Bone marrow (tissue), 2 donors: ENCODE measurements at places on chromosomes 11 and 22.

GRCh38 chr11:119172513-119172912 is 4.0 kb downstream of the NLRX1 start:
- DNase-seq, result peak; percentile 20

GRCh38 chr11:33919645-33920044 is 27.8 kb upstream of the LMO2 start:
- DNase-seq, result no peak

DNA sequence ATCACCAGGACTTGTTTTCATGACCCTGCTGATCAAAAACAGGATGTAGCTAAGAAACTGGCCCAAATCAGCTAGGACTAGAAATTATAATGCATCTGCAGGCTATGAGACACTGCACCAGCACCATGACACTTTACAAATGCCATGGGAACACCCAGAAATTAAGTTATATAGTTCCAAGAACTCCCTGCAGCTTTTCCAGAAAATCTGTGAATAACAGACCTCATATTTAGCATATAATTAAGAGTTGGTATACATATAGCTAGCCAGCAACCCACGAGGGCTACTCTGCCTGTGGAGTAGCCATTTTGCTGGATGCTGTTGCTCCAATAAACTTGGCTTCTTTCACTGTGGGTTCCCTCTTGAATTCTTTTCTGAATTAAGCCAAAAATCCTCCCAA is 101.0 kb downstream of the PGR start:
- no peak for DNase-seq

DNA sequence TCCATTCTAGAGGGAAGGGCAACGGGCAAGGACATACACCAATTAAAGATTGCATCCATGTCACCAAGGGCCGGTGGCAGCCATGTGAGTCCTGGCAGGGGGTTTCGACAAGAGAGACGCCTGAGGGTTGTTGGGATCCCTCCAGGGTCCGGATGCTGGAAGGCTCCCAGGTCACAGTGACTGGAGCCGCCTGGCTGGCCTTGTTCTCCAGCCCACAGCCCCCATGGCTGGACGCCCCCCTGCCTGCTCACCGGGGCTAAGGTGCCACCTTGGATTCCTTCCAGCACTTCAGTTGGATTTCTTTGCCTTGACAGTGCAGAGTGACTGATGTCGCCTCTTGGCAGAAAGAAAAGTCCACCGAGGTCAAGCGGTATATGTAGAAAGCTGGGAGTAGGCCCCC is 42.6 kb downstream of the ANO1 start:
- DNase-seq, result no peak

DNA sequence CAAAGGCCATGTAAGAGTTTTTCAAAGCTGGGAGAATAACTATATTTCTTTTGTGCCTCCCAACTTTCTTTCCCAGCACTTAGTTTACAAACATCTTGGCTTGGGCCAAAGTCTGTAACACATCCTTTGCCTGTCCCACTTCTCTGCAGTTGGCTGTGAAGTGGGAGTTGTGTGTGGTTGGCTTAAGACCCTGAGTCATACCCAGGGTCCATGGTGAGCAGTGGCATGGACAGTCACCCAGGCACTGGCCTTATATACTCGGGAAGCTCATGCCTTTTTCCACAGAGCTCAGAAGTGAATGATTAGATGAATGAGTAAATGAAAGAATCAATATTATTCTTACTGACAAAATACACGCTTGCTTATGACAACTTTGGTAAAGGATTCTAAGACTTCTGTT is 231.4 kb downstream of the BLID start:
- no peak for DNase-seq

DNA sequence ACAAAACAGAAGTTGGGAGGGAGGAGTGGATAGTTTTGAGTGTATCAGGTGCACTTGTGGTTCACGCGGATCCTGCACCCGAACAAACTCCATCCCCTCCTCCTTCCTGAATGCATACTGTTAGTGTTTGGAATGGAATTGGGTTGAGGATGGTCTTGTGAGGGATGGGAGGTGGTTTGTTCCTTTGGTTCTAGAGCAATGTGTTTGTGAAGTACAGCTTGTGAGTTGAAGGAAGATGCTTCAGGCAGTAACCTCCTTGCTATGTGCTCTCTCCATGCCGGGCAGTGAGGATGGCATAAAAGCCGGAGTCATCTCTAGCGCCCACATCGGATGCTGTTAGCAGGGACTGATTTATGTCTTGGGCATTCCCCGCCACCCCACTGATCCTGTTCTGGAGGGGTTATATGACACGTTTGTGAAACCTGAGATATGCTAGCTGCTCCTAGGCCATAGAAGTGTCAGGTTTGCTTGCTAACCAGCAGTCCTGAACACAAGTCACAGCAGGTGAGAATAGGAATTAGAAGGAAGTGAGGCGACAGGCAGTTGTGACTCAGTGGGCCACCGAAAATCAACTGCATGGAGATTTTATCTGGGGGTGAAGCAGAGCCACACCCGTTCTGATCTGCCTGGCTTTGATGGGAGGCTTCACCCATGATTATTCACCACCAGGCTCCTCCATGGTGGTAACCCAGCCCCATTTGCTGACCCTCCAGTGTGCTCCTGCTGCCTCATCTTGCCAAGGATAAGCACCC is 2.2 kb downstream of the BCR start:
- peak; percentile 62 for DNase-seq

DNA sequence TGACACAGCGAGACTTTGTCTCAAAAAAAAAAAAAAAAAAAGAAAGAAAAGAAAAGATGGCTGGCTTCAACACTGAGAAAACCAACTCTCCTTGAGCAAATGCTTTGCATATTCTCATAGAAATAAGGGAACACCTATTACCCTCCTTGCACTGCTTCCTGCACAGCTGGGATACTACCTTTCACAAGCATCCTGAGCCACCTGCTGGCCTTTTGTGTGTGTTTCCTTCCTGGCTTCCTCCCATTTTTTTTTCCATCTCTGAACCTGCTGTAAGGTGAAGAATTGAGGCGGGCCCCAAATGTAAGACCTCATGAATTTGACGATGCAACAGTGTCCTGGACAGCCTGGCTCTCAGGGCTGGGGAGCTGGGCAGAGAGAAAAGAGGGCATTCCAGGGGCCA is 1.9 kb upstream of the RFPL3 start:
- DNase-seq, result no peak

DNA sequence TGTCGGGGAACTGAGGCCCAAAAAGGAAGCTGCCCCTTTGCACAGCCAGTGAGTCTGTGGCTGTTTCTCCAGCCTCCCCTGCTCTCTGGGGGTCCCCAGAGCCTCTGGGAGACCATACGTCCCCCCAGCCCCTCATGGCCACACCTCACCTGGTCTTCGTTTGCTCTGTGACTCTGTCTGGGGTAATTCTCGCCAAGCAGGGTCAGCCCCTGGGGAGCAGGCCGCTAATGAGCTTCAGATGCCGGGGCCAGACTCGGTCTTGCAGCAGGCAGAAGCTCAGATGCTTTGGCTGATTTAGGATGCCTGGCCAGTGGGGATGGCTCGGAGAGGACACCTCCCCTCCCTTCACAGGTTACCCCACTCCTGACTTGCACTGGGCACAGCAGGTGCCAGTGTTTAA is 24.1 kb upstream of the WNT11 start:
- no peak for DNase-seq

DNA sequence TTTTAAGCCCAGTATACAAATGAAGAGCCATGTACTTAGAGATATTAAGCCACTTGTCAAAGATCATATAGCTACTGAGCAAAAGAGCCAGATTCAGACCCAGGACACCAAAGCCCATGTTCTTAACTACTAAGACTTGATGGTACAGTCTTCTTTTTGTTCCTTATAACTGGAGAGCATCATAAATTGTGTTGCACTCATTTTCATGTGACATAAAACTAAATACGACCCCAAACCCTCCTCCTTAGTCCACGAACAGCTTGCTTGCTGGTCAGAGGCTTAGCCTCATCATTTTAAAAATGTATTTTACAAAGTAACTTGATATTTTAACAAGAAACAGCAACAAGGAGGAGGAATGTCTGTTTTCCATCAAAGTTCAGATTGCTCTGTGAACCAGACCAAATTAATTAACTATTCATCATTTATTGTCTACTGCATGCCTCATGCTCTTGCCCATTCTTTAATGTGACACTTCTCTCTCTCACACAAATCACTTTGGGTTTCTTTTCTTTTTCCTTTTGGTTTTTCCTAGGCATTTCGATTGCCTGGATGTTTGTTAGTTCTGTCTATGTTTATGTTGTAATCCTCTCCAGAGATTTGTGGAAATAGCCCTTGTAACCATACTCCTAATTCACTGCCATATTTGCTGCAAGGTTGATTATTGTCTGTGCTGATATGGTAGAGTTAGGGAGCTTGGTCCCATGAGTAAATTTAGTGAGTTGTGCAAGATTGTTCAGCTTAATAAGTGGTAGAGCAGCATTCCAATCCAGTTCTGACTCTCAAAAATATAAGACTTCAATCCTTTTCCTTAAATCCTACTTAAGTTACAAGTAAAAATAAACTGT is 8.4 kb upstream of the ARHGAP20 start:
- DNase-seq, result no peak

DNA sequence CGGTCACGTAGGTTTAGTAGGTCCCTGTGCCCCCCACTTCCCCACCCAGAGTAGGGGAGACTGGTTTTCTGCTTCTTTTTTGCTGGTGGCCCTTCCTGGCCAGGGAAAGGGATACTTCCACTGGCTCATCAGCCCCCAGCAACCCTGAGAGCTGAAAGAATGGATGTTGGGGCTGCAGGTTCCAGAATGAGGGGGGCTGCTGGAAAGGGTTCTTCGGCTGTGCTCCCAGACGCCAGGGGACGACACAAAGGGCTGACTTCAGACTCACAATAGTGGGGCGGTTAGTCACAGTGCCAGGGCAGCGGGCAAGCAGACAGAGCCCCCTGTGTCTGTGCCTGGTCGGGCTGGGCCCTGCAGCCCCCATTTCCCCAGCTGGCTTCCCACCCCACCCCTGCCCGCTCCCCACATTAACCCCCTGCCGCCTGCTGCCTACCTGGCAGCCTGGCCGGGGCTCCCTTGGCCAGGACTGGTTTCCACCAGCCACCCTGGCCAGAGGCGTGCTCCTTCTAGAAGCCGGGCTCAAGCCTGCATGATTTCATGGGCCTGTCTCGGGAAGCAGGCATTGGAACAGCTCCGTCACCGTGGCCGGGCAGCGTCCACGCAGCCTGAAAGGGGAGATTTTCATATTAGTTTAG is 79.1 kb upstream of the WNT7B start:
- DNase-seq, result no peak

DNA sequence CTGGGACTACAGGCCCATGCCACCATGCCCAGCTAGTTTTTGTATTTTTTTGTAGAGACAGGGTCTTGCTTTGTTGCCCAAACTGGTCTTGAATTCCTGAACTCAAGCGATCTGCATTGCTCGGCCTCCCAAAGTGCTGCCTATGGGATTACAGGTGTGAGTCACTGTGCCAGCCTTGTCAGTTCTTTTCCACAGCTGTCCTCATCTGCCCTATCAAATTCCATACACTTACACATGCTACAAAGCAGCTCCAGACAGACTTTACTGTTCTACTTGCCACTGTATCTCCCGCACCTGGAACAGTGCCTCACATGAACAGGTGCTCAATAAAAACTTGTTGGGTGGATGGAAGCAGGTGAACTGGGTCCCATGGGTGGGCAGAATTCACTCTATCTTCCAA is 8.2 kb downstream of the STX5 start:
- DNase-seq, result no peak

GRCh38 chr11:3816673-3817072 is 8.3 kb downstream of the PGAP2 start:
- DNase-seq, result no peak

DNA sequence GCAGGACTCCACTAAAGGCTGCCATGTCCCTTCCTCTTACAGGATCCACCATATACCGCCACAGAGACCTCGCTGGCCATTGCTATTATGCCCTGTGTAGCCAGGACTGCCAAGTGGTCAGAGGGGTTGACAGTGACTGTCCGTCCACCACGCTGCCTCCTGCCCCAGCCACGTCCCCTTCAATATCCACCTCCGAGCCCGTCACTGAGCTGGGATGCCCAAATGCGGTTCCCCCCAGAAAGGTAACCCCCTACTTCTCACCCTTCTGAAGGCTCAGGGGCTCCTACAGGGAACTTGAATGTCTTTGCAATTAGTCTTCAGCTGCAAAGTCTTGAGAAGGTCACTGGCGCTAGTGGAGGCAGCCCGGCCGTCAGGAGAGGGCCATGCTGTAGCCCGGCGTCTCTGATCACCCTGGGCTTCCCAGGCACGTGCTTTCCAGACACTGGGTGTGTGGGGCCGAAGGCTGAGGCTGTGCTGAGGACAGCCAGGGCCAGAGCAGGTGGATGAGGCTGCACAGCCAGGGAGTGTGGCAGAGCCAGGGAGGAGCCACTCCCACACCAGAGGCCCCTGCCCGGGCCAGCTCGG is 30.0 kb upstream of the MUC5B start:
- no peak for DNase-seq

DNA sequence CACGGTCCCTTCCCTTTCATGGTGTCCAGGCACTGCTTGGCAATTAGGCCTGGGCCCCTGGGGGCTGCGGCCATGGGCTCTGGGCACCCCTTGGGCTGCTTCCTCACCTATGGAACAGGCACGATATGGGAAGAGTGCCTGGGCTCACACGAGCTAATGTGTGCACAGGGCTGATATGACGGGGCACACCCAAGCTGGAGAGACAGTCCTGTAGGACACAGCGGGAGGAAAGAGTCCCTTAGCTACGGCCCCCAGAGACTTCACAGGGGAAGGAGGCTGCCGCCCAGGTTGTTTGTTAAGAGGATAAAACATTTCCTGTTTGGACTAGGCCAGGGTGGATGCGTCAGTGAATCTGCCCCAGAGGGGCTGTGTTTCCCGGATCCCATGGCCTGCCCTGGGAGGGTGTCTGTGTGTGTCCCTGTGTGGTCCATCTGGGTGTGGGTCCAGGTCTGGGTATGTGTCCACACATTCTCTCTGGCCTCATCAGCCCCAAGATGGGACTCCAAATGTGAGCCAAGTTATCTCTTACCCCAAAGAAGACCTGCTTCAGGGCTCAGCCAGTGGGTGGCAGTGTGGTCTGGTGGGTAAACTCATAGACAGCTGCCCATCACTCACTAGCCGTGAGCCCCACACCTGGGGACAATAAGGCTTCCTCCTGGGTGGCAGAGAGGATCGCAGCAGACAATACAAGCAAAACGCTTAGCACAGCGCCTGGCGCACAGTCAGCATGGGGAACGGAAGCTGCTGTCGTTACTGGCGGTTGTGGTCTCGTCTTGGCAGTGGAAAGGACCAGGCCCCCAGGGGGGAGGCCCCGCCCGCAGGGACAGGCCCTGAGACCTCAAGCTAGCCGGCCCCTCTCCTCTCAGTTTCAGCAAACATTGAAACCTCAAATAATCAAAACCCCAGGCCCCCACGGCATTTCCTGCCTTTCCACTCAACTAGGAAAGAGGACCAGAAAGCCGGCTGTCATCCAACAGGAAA is 3.2 kb upstream of the EMID1 start:
- DNase-seq, result peak; percentile 84

DNA sequence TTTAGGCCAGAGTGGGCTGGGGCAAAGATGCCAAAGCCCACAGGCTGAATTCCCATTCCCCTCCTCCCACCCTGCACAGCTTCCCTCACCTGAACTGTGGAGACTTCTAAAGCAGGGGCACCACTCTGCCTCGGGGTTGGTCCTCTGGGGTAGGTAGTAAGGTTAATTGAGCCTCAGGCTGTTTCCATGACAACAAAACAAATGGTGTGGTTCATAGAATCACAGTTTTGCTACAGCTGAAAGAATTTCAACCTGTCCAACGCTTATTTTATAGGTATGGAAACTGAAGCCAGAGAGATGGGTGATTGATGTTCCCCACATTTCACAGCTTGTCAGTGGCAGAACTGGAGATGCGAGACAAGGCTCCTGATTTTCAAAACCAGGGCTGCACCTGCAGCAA is 109.5 kb downstream of the SNX19 start:
- no peak for DNase-seq

GRCh38 chr11:31050061-31050765 is 319.3 kb downstream of the DCDC1 start:
- no peak for DNase-seq

- DNase-seq, result no peak
Observed at GRCh38 chr11:66864924-66865697, 8.2 kb downstream of the LRFN4 start.
